ENCODE measurements at places on chromosomes 7 and 10.

GRCh38 chr7:18400726-18401125, 94.8 kb upstream of the HDAC9 start:
- DNase-seq: no peak

GRCh38 chr10:103554488-103555324, 61.2 kb downstream of the NEURL1 start:
- no peak for DNase-seq

GRCh38 chr10:104329735-104330134, 8.5 kb downstream of the ITPRIP start:
- no peak for DNase-seq

DNA sequence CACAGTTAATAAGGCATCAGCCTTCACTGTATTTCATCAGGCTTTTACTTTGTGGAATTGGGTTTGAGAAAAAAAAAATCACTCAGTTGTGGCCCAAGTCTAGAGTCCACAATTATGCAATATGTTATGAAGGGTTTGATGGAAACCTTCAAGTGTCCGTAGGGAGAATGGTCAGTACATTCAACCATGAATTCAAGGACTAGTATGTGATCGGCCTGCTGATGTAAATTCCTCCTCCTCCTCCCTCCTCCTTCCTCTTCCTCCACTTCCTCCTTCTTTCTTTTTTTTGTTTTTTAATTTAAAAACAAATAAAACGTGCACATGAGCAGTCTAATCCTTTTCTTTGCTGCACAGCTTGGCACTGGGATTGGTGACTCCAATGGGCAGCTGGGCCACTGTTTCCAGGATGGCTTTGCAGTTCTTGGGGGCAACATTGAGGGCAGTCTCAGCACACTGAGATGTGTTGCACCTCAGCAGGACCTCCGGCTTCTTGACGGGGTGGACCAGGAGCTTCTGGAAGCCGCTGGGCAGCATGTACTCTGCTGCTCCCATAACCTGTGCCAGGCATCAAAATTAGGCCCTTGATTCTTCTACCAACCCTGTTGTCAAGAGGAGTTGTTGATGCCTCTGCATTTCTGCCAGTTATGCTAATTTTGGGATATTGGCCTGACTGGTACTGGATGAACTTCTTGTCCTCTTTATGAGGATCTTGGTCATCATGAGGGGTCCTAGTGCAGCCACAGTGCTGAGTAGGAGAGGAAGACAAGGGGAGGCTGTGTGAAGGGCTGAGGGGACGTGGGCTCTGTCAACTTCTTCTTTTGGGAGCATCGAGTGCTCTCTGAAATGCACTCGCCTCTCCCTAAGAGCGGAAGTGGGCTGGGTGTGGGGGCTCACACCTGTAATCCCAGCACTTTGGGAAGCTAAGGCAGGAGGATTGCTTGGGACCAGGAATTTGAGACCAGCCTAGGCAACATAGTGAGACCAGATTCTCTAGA, 9.3 kb upstream of the IL2RA start:
- DNase-seq: no peak

- no peak for DNase-seq
These were observed 342.5 kb downstream of the RPS24 start for GRCh38 chr10:78375854-78376785.

GRCh38 chr10:33569702-33570101, 235.2 kb upstream of the NRP1 start:
- DNase-seq: no peak

DNA sequence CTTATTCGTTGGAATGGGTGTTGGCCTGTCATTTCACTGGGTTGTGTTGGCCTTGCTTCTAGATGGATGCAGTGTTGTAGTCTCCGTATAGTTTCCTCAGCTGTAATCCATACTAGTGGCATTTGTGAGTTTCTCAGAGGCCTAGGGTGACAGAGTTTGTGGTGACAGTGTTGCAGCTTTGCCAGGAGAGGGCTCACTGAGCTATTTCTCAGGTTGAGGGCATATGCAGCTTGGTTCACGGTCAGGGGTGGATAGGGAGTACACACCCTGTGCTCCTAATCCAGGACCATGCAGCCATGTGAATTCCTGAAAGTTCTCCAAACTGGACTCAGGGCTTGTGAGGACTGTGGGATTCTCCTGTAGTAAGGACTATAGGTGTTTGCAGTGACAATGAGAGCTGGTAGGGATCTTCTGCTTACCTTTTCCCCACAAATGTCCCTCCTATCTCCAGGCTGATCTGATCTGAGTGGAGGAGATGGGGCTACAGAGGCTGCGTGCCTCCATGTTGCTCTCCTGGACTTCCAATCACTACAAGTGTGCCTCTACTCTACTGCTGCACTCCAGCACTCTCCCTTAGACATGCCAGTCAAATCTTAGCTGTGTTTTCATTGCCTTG, 229.0 kb downstream of the STK31 start:
- no peak for DNase-seq

- DNase-seq: peak; percentile 22
These were observed 25.0 kb downstream of the RGS10 start for GRCh38 chr10:119517235-119518141.

DNA sequence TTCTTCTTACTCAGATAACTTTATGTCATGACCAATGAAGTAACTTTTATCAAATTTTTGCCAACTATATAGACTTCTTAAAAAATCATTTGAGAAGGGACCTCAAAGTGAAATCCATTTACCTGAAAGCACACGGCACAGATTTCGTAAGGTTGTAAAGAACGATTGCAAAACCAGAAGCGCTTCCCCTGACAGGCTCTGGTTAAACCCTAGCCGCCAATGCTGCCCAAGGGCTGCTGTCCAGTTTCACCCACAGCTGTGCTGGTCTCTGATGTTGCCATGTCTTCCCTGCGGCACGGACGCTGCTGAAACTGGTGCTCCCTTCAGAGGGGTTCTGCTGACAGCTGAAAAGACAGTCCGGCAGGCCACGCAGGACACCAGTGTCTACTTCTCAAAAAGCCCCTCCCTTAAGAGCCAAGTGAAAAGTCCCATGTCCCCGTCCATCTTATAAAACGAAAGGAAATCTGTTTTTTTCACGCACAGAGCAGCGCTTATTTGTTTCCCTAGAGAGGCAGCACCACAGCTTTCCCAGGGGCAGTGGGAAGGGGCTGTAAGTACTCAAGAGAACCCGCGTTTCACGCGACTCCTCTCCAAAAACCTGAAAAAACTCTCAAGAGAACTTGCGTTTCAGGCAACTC, 32.5 kb downstream of the GNA12 start:
- DNase-seq: no peak

GRCh38 chr10:116565534-116565933, 19.8 kb downstream of the PNLIP start:
- DNase-seq: no peak
